ELR (cell line): ENCODE measurements at places on chromosomes 7 and 10.
A peak's percentile ranks its signal among the peaks of the same experiment; 100 is the strongest.

- no peak for DNase-seq
Measured at GRCh38 chr7:151776876-151777494, 99.9 kb downstream of the PRKAG2 start.

DNA sequence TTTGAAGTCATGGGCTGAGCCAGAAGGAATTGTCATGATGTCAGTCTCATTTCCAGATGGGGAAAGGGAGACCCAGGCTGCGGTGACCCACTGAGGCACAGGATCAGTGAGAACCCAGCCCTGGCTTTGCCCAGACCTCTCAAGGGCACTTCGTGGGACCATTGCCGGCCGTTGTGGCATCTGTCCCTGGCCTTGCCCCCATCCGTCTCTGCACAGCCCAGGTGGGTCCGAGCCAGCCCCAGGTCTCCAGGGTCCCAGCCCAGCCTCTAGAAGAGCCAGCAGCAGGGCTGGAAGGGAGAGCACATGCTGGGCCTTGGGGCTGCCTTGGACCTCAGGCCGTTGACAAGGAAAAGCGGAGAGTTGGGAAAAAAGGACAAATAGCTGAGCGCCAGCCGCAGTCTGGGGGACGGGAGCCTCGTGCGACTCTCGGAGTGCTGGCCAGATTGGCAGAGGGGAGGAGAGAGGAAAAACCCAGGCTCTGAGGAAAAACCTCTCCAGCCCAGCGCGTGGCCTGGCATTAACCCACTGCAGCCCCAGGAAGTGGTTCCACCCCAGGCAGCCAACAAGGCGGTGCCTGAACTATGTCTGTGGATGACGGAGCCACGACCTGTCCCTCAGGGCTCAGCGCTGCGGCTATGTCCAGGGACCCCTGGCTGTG, 30.2 kb downstream of the GRIFIN start:
- no peak for DNase-seq

- no peak for DNase-seq
Measured at GRCh38 chr7:96151889-96152288, 170.0 kb downstream of the SLC25A13 start.

DNA sequence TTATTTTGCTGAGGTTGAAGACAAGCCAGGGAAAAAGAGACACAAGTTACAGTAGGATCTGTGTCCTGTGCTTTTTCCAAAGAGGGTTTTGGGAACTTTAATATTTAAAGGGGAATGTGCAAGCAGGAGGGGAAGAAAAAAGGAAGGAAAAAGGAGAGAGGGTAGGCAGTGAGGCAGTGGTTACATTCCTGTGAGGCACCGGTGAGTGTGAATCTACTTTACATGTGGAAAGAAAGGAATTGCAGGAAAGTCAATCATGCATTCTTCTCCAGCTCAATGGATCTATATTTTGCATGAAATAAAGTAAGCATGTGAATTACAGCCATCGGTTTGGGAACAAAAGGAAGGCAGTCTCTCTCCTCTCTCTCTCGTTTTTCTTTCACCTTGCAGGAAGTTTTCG, 12.6 kb upstream of the DYNC2I1 start:
- DNase-seq = no peak

DNA sequence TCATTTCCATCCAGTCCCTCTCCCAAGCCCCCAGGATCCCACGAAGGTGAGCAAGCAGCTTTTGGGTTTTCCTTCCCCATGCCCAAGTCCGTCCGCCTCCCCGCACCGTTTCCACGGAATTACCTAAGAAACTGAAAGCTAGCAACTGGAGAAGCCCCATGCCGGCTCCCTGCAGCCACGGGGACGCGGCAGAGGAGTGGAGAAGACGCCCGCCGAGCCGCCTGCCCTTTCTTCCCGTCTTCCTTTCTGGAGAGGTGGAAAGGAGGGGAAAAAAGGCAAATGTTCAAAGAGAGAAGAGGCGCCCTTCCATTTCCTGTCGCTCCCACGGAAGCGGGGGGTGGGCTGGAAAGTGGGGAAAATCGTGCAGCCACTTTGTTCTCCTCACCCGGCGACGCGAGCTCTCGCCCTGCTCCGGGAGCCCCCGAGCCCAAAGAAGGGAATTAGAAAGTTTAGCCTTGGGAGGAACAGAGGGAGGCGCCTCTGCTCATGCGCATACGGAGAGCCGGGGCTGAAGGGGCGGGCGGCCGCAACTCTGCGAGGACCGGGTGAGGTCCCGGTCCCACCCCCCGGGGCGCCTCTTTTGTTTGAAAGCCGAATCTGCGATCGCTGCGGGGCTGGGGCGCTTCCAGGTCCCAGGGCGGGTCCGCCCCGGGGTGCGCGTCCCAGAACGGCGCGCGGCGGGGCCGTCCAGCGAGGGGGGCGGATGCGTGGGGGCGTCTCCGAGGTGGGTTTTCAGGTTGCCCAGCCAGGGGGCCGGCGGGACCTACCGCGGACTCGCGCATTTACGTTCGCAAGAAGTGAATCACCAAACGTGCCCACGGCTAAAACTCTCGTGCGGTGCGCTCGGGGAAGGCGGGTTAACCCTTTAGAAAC, at the start of gene LAMB1:
LAMB1 (minus strand) TSS at position 436 of the 873 bp plus-strand sequence; CDS start at position 160, 276 bp downstream.
- DNase-seq = peak; percentile 78

- DNase-seq = peak; percentile 70
Measured at GRCh38 chr7:100705320-100705752, 585 bp upstream of the POP7 start.

- DNase-seq = no peak
Measured at GRCh38 chr7:134167250-134167649, 40.1 kb downstream of the LRGUK start.

DNA sequence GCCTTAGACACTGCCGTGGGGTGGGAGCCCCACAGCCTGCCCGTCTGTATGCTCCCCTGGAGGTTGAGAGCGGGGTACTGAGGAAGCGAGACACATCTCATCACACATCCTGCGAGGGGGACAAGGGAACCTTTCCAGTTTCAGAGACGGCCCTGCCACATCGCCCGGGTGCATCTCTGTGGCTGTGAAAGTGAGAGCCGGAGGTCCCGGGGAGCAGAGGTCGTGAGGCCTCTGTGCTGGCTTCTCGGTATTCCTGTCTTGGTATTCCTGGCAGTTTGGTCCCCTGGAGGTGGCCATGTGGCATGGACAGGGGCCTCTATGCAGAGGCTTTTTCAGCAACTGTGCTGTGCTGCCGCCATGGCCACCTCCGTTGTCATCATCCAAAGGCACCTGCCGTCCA, 30.8 kb upstream of the UNCX start:
- DNase-seq = no peak

- peak; percentile 71 for DNase-seq
Measured at GRCh38 chr10:102678842-102679289, 34.6 kb downstream of the TRIM8 start.

GRCh38 chr7:11642276-11642675, 189.7 kb downstream of the THSD7A start:
- no peak for DNase-seq

DNA sequence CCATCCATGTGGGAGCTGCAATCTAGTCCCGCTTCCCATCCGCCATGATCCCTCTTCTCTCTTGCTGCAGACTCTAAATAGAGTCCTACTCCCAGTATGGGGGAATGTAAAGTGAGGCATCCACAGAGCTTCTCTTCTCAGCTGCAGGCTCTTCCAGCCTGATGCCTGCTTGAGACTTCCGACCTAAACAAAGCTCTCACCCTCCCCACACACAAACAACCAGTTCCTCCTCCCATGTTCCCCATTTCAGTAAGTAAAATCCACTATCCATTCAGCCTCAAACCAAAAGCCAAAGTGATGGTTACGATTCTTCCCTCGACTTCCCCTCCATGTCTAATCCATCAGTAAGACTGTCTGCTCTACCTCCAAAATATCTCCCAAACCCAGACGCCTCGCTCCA, 108.2 kb upstream of the NFE2L3 start:
- DNase-seq = no peak

- DNase-seq = no peak
Measured at GRCh38 chr10:84015877-84016595, 123.3 kb upstream of the GHITM start.
